ENCODE measurements at places on chromosomes 12 and 14.

DNA sequence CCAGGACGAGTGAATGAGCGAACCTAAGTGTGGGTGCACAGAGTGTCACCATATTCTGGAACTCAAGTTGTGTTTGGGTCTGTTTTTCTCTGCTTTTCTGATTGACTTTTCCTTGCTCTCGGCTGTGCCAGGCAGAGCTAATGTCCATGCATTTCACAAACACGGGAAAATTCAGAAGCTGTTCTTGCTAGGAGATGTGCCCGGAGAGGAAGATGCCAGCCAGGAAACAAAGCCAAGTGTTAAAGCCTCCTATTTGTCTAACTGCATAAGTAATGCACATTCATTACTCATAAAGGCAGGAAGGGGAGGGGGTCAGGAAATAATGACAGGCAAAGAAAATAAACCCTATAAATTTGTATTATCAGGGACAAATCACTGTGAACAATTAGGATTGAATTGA lies 250.4 kb upstream of the SFSWAP start:
- DNase-seq: peak; percentile 2

DNA sequence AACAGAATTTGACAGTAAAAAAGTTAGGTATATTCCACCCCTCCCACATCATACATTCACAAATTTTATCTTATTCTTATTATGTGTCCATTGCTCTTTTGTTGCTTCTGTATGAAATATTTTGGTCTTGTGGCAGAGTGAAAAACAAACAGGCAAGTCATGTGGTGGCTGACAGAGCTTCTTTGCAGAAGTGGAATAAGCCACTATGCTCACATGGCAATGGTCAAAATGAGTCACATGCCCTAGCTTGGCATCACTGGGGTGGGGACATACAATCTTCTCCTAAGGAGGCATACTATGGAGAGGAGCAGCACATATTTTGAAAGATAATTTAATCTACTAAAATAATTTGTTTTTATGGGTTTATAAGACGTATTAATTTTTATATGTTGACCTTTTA lies 27.7 kb upstream of the CMA1 start:
- DNase-seq: no peak

DNA sequence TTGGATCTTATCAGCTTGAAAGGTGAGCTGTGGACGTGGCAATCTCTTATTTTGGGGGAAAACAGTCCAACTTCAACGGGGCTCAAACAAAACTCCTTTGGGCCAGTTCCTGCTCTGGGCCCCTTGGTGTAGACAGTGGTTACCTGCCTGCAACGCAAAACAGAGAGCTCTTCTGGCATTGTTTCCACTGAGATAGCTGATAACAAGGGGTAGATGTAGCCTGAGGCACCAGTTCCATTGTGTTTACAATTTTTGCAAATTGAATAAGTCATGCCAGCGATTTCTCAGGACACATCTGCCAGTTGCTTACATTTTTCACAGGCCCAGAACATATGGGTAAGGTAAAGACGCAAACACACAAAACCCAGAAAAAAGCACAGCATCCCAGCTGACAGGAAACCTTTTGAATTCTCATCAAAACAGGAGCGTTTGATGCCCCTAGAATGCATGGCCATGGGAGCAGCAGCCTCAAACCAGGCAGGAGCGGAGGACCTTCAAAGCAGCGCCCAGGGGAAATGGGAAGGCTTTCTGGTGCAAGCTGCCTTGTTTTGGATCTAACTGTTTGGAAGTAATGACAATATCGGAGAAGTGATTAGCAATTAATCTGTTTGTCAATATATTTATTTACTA lies 259.7 kb downstream of the AACS start:
- no peak for DNase-seq

- peak; percentile 6 for DNase-seq
Observed at GRCh38 chr12:113003636-113004035, 25.3 kb downstream of the OAS2 start.

GRCh38 chr14:73467377-73467776 lies 9.0 kb upstream of the NUMB start:
- peak; percentile 84 for DNase-seq

GRCh38 chr12:111182382-111182781 lies 186.5 kb downstream of the PHETA1 start:
- no peak for DNase-seq

DNA sequence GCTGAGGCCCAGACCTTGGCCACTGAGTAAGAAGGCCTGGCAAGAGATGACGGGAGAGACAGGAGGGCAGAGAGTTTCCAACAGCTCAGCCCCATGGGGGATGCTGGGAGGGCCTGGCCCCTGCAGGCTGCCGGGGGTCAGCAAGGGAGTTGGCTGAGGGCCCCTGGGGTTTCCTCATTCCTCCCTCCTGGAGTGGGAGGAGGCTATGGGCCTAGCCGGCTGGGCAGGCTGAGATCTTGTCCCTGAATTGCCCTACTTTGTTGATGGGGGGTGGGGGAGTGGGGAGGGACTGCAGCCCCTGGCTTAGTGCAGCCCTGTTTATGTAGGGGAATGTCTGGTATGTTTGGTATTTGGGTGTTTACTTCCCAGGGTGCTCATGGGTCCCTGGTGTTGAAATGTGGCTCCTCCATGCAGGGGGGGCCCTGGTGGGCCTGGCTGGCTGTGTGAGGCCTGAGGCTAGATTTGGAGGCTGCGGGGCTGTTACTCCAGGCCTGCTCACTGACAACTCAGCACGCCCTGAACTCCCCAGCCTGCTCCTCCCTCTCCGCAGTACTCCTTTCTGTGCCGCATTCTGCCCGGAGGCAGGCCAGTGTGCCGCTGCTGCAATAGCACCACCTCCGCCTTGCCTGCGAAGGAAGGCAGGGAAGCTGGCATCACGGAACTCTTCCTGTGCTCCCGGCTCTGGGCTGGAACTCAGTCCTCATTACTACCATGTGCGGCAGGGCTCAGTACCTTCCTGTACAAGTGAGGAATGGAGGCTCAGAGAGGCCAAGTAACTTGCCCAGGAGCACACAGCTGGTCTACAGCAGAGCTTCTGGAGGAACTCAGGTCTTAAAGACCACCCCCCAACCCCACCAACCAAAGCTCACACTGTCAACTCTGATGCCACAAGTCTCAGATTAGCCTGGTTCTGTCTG lies 25.3 kb downstream of the JDP2 start:
- DNase-seq: no peak

- no peak for DNase-seq
Observed at GRCh38 chr12:22481547-22482104, 62.7 kb downstream of the C2CD5 start.

DNA sequence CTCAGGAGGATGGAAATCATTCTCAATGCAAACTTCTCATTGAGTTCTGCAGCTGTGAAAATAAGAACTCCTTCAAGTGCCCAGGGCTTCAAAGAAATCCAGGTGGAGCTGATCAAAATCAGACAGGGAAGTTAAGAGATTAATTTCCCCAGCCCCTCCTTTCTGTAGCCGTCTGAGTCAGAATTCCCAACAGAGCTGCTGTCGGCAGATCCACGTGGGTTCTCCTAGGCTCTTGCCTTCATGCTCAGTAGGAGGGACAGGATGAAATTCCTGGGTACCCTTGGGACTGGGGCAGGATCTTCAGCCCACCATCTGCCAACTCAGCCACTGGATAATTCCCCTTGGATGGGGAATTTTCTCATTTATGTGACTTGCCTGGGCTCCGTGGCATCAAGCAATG lies 13.3 kb downstream of the TGFB3 start:
- DNase-seq: no peak

DNA sequence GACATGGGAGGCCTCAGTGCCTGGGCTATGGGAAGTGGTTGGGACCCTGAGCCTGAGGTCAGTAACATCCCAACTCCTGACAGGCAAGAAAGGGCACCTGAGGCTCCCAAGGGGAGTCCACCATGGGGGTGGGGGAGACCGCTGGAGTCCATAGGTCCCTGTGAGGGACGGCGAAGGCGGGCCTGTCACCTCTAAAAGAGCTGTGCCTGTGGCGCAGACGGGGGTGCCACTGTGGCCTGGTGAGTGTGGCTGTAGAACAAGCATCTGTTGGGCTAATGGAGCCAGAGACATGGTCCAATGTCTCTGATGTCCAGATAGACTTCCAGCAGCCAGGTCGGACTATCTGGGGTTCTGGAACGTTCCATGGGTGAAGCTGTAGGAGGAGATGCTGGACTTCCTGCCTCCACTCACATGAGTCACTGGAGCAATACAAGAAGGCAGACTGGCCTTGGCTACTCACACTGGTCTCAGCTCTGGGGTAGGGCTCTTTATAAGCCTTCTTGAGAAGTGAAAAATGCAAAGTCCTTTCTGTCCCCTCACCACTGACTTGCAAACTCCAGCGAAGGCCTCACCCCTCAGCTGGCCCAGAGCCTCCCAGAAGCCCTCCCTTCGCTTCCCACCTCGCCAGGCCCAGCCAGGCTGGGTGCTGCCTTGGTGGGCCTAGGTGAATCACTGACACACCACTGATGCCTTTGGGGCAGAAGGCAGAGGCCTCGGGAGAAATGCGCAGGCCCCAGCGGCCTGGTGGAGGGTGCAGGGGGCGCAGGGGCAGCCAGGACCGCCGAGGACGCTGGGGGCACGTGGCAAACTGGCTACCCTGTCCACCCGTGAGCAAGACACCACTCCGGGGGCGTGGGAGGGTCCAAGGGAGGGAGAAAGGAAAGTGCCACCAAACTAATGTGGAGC lies 1.1 kb upstream of the TRAF3 start:
- DNase-seq: peak; percentile 65

All from activated CD8-positive, alpha-beta memory T cell treated with anti-CD3 and anti-CD28 coated beads, Interleukin-2, amount 50 U/mL, for 48 hours (primary cell).